ENCODE measurements at places on chromosomes 1 and 21.
A peak's percentile ranks its signal among the peaks of the same experiment; 100 is the strongest.

DNA sequence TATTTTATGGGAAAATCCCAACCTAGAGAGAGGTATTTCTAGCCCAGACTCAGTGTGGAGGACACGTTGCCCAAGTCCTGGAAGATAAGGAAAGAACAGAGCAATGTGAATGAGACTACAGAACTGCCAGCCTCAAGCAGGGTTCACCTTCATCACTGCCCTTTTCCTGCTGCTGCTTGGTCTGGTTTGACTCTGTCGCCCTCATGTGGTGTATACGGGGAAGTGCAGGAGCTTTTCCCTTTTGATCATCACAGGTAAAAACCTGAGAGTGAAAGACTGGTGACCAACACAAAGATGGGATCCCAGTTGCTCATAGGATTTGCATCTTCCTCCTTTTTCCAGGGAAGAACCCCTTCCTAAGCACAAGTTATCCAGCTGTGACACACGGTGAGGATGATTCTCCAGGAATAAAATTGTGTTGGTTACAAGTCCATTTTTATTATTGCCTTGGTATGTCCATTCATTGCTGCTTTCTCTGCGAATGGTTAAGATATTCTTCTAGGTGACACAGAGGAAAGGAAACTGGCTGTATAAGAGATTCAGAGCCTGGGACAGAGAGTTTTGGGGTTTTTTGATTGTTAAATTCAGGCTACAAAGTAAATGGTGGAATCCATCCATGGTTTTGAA lies 89.5 kb upstream of the CD53 start:
- DNase-seq = peak; percentile 28

GRCh38 chr1:216028631-216029030 lies 394.6 kb downstream of the USH2A start:
- DNase-seq = no peak

DNA sequence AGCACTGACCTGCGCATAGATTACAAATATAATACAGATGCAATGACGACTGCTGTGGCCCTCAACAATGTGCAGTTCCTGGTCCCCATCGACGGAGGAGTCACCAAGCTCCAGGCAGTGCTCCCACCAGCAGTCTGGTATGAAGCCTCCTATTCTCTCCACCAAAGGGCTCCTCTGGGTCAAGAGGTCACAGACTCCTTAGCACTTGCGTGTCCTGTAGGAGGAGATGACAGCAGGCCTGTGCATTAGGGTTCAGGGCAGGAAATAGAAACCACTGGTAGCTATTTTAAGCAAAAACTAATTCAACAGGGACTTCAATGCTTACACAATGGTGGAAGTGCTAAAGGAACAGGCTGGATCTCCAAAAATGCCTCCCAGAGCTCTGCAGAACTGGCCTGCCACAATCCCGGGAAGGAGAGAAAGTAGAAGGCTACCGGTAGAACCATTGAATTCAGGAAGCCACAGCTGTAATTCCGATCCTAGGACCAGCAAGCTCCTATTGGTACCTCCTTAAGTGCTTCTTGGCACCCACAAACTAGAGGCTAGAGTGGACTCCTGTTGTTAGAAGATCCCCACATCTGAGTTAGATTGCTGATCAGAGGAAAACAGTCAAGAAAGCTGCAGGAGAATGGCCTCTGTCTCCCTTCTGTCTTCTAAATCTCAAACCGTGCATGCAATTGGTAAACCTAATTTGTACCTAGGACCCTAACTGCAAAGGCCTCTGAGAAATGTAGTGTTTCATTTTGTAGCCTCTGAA lies 12.7 kb upstream of the DYNLT5 start:
- DNase-seq = no peak

DNA sequence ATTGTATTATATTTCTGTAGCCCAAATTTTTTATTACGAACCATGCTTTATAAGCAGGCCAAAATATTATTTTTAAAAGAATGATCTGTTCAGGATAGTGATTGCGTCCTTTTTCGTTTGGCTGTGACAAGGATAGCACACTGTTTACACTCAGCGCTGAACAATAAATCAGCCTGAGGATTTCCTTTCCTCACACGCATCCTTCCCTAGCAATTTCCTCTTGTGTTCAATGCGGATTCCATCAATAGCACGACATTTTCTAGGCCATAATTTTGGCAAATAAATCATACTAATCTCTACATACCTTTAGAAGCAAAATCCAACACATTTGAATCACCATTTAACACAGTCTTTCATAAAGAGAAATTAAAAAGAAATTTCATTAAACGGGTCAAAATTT lies 1.6 kb upstream of the VAV3 start:
- DNase-seq = no peak

DNA sequence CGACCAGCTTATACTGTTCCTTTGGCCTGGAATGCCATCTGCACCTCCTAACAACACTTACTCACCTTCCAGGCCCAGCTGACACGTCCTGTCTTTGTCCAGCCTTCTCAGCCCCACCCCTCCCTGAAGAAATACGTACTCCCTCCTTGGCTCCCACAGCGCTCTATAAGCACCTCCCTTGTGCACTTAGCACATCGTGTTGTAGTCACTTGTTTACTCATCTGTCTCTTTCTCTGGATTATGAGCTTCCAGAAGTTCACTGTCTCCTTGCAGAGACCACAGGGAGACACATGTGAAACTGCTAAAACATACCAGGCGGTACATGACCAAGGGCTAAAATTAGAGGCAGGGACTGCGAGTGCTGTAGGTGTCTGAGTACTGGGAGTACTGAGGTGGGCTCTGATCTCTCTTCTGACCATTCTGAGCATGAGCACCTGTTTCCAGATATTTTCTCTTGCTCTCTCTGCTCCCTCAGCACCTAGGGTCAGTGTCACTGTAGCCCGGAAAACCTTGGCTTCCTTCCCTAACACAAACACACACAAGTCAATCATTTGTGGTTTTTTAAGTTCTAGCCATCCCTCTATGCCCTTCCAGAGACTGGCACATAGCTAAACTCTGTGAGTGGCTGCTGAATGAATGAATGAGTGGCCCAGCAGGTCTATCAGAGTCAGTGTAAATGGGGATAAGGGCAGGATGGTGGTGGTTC lies 5.1 kb downstream of the DCST1 start:
- DNase-seq = no peak

DNA sequence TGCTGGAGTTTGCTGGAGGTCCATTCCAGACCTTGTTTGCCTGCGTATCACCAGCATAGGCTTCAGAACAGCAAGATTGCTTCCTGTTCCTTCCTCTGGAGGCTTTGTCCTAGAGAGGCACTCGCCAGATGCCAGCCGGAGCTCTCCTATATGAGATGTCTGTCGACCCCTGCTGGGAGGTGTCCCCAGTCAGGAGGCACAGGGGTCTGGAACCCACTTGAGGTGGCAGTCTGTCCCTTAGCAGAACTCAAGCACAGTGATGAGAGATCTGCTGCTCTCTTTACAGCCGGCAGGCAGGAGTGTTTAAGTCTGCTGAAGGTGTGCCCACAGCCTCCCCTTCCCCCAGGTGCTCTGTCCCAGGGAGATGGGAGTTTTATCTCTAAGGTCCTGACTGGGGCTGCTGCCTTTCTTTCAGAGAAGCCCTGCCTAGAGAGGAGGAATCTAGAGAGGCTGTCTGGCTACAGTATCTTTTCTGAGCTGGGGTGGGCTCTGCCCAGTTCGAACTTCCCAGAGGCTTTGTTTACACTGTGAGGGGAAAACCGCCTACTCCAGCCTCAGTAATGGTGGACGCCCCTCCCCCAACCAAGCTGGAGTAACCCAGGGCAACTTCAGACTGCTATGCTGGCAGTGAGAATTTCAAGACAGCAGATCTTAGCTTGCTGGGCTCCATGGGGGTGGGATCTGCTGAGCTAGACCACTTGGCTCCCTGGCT lies 205.0 kb downstream of the GPR52 start:
- DNase-seq = no peak

DNA sequence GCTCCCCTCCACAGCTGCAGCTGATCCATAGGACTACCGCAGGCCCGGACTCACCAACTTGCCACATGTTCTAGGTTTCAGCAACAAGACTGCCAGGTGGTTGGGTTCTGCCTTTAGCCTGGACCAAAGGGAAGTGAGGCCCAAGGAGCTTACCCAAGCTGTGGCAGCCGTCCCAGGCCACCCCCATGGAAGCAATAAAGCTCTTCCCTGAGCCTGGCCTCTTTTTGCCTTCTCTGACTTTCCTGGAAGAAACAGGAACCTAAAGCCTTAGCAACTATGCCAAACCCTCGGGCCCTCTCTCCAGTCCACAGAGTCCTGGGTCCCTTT lies 2.7 kb upstream of the ARTN start:
- no peak for DNase-seq

GRCh38 chr1:78996791-78997190 lies 9.7 kb downstream of the ADGRL4 start:
- no peak for DNase-seq

GRCh38 chr1:2377751-2378440 lies 13.5 kb downstream of the MORN1 start:
- DNase-seq = no peak

DNA sequence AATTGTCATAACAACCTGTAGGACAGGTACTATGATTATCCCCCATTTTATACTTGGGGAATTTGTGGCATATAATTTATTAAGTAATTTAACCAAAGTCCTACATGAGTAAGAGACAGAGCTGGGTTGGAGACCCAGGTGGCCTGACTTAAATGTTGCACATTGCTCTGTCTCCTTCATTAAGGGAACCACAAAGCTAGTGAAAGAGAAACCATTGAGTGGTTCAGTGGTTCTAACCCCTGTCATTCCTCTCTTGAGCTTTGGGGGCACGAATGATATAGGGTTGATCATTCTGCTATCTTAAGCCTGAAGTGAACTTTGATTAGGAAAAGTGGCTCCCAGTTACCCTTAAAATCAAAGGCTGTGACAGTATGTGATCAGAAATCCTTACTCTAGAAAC lies 5.3 kb upstream of the MAP3K7CL start:
- DNase-seq = no peak

DNA sequence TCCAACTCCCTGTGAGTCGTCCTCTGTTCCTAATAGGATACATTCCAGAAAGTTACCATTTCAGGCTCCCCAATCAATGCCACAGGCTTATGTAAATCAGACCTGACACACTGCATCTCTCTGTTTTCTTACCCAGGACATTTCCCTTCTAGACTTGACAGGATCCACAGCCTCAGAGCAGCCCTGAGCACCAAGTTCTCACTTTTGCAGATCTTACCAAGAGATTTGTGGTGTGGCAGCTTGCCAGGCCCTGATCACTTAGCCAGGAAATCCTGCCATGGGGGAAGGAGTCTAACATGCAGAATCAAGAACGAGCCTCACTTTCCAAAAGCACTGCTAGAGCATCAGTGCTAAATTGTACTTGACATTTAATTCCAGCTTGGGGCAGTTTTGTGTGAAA lies 202.9 kb downstream of the TBX15 start:
- no peak for DNase-seq

Data from HTR-8/SVneo (cell line).